Activated T-cell treated with anti-CD3 and anti-CD28 coated beads, Interleukin-2, amount 50 U/mL, for 24 hours (primary cell): ENCODE measurements at places on chromosomes 7 and 10.

DNA sequence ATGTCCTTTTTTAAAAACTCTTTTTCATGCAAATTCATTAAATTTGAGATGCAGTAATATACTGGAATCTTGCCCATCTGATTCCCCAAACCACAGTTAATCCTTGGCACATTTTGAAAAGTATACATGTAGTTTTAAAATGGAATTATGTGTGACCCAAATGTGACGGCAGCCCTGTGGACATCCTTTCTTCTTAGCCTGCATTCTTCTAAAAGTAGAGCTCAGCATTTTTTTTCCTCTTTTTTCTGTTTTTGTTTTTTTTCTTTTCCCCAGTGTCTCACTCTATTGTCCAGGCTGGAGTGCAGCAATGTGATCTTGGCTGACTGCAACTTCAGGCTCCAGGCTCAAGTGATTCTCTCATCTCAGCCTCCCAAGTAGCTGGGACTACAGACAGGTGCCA, 338.9 kb downstream of the GALNT17 start:
- DNase-seq = no peak

DNA sequence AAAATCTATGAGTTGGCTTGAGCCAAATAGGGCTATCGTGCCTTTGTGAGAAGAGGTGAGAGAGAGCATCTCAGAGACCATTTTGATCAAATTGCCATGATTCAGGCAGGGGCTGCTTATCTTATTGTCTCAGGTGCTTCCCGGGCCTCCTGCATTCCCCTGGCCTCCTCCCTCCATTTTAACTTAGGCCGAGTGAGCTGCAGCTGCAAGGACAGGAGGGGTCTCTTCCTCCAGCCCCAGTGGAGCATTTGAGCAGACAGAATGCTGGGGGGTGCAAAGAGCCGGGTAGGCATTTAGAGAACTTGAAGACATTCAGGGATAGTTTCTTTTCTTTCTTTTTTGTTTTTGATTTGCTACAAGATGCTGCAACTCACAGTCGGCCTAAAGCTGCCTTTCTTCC, 59.0 kb downstream of the BUB3 start:
- no peak for DNase-seq

DNA sequence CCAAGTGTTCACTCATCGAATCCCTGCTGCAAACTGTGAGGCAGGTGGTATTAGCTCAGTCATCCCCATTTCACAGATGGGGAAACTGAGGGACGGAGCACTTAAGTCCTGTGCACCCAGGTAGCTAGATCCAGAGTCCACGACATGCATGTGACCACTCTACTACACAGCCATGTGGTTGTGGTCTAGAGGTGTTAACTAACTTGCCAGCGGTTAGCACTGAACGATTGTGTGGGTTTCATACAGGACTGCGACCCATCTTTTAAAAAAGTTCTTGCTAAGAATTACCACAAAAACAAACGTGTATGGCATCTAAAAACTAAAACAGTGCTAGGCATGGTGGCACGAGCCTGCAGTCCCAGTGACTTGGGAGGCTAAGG, 16.1 kb upstream of the ABCC2 start:
- no peak for DNase-seq

DNA sequence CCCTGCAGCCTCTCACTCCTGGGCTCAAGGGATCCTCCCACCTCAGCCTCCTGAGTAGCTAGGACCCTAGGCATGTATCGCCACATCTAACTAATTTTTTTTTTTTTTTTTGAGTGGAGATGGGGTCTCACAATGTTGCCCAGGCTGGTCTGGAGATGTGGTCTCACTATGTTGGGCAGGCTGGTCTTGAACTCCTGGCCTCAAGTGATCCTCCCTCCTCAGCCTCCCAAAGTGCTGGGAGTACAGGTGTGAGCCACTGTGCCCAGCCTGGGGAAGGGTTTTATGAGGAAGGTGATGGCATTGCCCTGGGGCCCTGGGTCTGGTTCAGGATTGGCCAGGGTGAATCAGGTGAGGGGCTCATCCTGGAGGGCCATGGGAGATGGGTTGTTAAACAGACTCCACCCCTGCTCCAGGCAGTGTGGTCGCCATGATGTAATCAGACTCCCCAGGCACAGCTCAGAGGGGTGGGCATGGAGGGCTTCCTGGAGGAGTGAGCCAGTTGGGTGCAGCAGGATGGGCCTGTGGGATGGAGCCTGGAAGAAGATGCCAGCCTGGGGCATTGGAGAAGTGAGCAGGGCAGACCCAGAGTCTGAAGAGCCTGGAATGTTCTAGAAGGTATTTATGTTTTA, 82.7 kb downstream of the MYL10 start:
- no peak for DNase-seq

- no peak for DNase-seq
These were observed 996.7 kb upstream of the CELF2 start for GRCh38 chr10:10020945-10021344.

GRCh38 chr7:149216402-149216801, 21.1 kb downstream of the ZNF282 start:
- DNase-seq = no peak

DNA sequence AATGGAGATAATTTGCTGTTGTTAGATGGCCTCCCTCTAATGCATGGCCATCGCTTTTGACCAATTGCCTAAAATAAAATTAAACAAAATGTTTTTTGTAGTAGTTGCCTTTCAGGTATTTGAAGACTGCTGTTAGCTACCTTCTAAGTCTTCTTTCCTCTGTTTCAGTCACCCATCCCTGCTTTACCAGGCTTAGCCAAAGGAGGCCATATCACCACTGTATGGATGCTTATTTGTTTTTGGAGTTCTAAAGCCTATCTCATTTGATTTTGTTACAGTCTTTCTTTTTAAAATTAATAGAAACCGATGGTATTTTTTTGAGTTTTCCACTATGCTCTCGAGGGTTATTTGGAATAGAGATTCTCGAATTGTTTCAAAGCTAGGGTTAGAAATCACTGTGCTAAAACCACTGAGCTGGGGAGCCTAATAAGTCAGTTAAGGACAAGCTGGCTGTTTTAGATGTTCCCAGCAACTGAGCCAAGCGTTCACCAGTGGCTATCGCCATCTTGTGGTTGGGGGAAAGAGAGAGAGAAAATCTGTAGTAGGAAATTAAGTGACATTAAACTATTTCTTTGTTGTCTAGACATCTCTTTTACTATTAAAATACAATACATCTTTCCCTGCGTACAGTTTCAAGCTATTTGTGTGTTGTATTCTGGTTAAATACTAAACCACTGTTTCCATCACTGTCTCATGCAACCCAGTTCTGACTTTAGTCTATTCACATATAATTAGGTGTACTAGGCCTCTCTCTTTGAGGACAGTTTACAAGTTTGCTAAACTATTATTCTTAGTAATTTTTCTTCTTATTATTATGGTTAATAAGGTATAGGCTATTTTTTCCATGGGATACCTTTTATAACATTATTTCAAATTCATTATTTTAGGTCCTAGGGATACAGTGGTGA, 52.2 kb downstream of the GPR158 start:
- no peak for DNase-seq
